GOT3 (cell line): ENCODE measurements at places on chromosomes 7 and 10.

- DNase-seq, result no peak
Observed at GRCh38 chr7:8500286-8500685, 66.9 kb downstream of the NXPH1 start.

DNA sequence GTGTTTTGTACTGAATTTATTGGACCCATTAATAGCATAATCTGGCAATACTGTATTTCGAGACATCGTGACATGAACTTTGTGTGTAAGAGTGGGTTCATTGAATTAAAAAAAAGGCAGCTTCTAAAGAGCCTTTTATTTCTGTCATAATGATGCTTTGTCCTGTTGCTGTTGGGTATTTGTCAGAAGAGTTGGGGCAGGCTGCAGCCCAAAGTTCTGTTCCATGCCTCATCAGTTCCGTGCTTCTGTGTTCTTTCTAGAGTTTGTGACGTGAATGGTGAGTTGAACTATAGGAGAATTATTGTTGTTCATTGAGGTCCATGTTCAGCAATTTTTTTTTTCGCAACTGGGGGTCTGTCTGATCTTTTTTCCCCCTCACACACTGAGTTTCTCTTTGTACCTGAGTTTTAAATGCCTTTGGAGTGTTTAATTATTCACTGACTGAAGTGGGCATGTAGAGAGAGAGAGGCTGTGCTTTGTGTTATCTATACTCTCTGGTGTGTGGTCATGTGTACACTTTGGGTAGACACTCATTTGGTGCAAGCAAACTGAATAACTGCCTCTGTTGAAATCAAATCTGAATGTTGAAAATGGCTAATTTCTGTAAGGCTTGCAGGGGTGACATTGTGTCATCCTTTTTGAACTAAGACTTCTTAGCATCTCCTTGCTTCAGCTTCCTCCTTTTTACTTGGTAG lies 69.8 kb downstream of the ADD3 start:
- DNase-seq, result no peak

DNA sequence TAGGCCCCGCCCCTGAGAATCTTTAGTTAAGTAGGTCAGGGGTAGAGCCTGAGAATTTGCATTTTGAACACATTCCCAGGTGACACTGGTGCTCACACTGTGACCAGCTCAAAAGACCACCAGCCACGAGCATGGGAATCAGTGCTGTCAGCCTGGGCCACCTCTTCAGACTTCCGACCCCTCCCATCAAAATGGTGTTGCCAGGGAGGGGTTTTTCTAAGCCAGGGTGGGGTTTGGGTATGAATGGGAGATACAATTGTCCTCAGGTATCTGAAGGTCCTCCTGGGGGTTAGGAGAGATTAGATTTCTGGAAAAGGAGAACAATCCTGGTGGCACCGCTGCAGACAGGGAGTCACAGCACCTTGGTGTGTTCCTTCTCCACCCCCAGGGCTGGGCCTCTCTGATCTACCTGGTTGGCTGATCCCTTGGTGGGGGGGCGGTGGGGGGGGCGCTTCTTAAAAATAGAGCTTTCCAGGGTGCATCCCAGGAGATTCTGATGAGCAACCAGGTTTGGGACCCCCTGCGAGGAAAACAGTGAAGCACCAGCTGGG lies 111.5 kb upstream of the ANLN start:
- no peak for DNase-seq

DNA sequence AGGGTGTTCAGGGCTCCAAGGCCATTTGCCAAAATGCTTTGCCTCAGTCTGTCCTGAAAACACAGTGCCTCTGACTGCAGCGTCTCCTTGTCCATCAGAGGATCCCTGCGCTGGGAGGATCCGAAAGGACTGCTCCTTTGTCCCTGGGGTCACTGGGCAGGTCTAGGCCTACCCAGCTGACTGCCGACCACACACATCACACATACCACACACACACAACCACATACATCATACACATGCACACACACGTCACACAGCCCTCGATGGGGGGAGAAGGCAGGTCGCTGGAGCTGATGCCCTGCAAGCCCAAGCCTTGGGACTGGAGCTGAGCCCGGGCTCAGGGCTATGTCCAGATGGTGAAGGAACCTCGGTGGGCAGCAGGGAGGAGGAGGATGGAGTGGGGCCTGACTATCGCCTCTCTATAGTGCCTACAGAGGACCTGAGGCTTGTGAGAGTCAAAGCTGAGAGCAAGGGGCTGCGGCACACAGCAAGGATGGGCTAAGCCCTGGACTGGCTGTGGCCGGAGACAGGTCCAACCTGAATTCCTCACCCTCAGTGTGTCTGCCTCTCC lies 29.1 kb downstream of the GPRIN2 start:
- no peak for DNase-seq

DNA sequence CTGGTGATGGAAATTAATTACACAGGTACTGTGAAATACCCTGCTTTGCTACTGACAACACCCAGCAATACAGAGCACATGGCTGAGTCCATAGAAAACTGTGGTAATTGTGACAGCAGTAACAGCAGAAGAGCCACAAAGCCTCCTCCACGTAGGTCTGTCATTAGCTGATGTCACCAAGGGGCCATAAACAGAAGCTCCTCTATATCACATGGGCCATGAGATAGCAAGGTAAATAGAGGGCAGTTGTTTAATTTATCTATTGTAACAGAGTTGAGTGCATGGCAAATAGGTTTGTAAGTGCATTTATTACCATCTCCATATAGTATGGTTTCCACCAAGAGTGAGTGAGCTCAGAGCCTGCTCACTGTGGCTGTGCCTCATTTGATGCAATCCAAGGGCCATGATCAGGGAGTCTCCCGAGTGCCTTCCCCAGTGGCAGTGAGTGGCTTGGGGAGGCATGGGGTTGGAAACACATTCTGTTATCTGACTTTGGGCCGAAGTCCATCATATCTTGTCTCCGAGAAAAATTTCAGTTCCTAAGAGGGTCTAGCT lies 281.2 kb downstream of the SKAP2 start:
- DNase-seq, result no peak

- no peak for DNase-seq
Observed at GRCh38 chr7:26305090-26305868, 13.6 kb downstream of the SNX10 start.

- no peak for DNase-seq
Observed at GRCh38 chr10:33178026-33178755, 156.3 kb downstream of the NRP1 start.

DNA sequence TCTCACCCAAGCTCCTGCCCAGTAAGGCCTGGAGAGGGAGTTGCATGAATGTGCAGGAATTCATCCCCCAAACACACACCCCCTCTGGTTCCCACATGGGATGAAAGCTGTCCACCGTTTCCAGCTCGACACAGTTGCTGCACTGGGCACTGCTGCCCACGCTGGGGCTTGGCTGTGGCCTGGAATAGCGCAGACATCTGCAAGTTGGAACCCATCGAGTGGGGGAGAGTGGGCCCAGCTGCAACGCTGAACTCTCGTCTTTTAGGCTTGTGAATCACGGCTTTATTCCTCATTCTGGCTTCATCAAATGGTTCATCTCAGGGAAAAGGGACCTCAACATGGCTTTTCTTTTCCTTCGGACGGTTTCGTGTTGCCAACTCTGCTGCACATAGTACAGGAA lies 264.7 kb downstream of the DNAJB6 start:
- DNase-seq, result no peak

DNA sequence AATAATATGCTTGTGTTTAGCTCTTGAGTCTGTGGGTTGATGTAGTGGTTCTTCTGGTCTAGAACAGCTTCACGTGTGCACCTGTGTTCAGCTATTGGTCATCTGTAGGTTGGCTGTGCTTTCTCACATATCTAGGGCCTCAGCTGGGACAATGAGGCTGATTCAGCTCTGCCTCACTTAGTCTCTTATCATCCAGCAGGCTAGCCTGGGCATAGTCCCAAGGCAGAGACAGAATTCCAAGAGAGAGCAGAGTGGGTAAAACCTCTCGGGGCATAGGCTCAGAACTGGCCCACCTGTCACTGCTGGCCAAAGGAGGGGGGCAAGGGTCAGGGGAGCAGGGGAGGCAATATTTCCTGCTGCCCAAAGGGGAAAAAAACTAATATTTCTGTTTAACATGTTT lies 32.0 kb upstream of the MXI1 start:
- DNase-seq, result no peak

GRCh38 chr10:131083915-131084790 lies 227.4 kb downstream of the TCERG1L start:
- DNase-seq, result no peak

DNA sequence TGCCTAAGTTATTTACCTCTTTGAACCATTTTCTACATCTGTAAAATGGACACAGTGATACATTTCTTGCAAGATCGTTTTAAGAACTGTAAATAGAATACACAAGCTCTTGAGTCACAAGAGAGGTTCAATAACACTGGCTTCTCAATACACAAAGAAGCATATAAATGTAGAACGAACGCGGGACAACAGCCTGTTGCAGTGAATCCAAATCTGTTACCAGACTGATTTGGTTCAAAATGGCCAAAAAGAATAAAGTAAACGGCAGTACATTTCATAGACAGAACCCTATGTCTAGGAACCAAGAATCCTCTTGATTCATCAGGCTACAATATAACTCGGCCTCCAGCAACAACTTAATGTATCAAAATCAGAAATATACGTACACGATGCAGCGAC lies 701 bp downstream of the MTPAP start:
- no peak for DNase-seq

DNA sequence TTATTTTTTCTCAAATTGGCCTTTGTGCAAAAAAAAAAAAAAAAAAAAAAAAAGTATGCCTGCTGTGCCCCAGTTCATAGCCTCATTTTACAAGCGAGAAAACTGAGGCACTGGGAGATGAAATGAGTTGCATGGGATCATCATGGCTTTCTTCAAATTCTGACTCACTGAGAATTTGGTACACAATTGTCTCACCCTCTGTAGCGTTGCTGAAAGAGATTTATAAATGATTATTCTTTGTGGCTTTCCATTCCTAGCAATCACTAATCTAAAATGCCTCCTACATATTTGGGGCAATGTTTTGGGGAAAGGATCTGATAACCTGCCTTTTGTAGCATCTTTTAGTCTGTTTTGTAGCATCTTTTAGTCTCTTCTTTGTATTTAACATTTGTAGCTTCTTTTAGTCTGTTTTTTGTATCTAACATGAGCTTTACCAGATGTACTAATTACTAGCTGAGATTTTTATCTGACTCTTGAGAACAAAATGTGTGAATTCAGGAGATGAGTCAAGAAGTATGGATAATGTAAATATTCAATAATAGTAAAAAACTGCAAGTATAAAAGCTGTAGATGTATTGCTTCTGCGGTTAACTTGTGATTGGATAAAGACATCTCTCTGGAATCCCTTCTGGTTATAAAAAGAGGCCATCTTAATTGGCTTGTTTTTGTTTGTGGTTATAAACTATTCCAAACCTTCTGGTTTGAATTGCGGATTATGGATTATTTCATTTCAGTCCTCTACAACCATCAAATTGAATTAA lies 161.4 kb downstream of the ARID5B start:
- DNase-seq, result no peak

- DNase-seq, result no peak
Observed at GRCh38 chr10:70115948-70116682, 16.5 kb downstream of the AIFM2 start.

DNA sequence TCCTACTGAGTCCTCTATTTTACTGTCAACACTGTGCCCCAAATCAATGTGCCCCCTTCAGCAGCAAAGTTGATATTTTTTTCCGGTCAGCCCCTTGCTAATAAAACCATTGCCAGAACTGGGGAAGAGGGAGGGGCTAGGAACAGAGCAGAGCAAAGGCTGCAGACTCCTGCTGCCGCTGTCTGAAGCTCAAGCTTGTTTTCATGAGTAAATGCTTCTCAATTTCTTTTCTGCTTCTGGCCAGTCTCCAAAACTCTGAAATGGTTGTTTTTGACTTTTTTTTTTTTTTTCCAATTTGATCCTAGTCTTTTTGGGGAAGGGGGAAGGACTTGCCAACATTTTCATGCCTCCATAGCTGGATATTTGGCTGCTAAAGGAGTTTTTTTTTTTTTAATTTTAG lies 26.7 kb upstream of the PROSER2 start:
- DNase-seq, result no peak

GRCh38 chr10:46520941-46521340 lies 35.5 kb downstream of the GPRIN2 start:
- DNase-seq, result no peak

- no peak for DNase-seq
Observed at GRCh38 chr10:122147663-122148062, 123.4 kb upstream of the BTBD16 start.

DNA sequence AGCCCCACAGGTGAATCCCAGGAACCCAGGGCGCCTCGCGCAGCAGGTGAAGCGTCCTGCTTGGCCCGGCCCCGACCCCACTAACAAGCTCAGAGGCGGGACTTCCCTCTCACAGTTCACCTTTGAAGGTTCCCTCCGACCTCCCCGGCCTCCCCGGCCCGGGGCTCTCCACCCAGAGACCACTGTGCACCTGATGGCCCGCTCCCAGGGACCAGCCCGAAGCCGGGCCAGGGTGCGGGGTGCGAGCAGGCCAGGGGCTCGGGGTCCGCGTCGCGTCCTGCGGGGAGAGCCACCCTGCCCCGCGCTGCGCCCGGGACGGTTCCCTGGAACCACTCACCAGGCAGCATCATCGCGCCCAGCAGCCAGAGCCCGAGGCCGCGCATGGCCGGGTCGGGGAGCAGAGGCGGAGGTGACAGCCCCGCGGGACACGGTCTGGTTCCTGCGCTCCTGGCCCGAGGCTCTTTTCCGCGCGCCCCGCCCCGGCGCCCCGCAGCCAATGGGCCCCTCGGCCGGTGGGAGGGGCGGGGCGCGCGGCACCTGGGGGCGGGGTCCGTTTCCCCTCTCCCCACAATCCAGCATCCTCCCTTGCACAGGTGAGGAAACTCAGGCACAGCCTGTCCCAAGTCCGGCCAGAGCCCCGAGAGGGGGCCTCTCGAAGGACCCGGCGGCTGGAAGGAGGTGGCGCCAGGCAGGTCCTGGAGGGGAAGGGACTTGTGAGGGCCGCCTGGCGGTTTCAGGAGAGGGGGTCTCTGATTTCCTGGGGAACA lies at the start of gene ADAM8:
Gene ADAM8 (minus strand): TSS at position 434 of the 767 bp plus-strand sequence. CDS start 51 bp downstream, at position 383.
- DNase-seq, result no peak

- DNase-seq, result no peak
Observed at GRCh38 chr7:386385-386784, 96.4 kb downstream of the FOXL3 start.

DNA sequence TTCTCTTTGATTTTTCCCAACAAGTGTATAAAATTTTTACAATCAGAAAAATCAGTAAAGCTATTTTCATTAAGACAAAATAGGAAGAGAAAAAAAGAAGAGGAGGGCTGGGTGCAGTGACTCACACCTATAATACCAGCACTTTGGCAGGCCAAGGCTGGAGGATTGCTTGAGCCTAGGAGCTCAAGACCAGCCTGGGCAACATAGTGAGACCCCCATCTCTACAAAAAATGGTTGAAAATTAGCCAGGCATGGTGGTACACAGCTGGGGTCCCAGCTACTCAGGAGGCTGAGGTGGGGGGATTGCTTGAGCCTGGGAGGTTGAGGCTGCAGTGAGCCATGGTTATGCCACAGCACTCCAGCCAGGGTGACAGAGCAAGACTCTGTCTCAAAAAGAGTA lies 172.3 kb downstream of the AKR1D1 start:
- DNase-seq, result no peak

DNA sequence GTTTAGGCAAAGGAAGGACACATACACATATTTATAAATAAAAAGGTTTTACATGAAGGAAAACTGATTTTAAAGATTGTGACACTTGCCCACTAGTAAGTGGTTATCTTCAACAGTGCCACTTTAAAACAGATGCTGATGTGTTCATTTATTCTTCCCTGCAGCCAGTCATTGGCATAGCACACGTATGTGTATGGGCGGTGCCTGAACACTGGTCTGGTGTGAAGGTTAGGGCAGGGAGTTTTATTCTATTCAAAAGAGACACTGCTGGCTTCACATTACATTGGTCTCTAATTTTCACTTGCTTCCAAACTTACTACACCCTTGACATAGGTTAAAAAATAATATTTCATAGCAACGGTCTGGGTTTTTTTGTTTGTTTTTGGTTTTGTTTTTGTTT lies 57.9 kb downstream of the NOD1 start:
- DNase-seq, result no peak
